Stimulated activated CD8-positive, alpha-beta memory T cell treated with anti-CD3 and anti-CD28 coated beads, Interleukin-15, amount 100 ng/mL, for 1 hour (primary cell): ENCODE measurements at places on chromosomes 11 and 22.

GRCh38 chr11:133552938-133553337 lies 20.6 kb upstream of the OPCML start:
- no peak for DNase-seq

- DNase-seq: no peak
Measured at GRCh38 chr22:50046481-50047245, 11.4 kb downstream of the TTLL8 start.

DNA sequence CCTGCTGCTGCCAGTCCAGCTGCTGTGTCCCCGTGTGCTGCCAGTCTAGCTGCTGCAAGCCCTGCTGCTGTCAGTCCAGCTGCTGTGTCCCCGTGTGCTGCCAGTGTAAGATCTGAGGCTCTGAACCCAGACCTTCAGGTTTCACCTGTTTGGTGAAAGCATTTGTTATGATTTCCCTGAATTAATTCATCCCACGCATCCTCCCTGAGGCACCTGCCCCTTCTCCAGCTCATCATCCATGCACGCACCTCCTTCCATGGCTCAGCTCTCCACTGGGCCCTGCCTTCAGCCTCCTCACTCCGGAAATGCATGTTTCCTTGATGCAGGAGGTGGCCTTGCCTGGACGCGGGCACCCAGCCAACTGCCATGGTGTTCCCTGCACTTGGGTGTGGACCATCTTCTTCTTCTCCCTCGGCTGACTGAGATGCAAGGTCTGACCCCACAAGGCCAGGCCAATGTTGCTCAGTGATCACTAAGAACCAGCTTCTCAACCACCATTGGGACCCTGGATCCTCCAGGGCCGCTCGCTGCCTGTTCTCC lies 788 bp downstream of the KRTAP5-10 start:
- no peak for DNase-seq

DNA sequence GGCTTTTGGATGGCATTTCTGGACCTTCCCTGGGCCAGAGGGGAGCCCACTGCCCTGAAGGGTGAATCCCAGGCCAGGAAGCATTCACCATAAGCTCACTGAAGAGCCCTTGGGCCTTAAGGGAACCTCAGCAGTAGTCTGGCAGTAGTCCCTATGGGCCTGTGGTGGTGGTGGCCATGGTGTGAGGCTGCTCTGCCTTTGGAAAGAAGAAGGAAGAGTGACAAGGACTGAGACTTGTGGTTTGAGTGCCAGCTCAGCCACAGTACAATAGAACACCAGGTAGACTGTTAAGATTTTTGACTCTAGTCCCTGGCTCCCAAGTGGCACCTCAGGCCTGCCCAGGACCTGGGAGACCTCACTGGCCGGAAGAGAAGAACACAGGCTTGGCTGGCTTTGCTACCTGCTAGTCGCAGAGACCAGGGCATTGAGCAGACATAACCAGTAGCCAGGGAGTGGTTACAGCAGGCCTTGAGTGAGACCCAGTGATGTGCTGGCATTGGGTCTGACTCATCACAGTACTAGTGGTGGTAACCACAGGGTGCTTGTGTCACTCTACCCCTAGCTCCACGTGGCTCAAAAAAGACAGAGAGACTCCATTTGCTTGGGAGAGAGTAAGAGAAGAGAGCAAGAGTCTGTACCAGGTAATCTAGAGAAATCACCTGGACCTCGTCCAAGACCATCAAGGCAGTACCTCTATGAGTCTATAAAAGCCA lies 259.8 kb upstream of the BLID start:
- no peak for DNase-seq

- DNase-seq: no peak
Measured at GRCh38 chr11:71542879-71543777, 5.1 kb upstream of the KRTAP5-9 start.

- DNase-seq: no peak
Measured at GRCh38 chr22:17496841-17497240, 66.5 kb upstream of the SLC25A18 start.

GRCh38 chr22:37822079-37822833 lies 926 bp upstream of the GALR3 start:
- no peak for DNase-seq

DNA sequence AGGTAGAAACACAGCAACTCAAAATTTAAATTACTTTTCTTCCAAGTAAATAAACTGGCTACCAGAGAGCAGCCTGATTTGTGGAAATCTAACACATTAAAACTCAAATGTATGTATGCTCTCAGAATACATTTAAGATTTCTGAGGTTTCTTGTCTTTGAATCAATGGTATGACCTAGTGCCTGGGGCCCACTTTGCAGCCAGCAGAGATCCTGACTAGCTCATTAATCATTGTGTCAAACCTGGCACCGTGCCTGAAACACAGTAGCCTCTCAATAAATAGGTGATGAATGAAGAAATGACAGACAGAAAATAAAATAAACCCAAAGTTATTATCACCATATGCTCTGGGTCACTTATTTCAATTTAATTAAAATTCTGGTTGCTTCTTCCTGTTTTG lies 176.2 kb upstream of the FAT3 start:
- no peak for DNase-seq

DNA sequence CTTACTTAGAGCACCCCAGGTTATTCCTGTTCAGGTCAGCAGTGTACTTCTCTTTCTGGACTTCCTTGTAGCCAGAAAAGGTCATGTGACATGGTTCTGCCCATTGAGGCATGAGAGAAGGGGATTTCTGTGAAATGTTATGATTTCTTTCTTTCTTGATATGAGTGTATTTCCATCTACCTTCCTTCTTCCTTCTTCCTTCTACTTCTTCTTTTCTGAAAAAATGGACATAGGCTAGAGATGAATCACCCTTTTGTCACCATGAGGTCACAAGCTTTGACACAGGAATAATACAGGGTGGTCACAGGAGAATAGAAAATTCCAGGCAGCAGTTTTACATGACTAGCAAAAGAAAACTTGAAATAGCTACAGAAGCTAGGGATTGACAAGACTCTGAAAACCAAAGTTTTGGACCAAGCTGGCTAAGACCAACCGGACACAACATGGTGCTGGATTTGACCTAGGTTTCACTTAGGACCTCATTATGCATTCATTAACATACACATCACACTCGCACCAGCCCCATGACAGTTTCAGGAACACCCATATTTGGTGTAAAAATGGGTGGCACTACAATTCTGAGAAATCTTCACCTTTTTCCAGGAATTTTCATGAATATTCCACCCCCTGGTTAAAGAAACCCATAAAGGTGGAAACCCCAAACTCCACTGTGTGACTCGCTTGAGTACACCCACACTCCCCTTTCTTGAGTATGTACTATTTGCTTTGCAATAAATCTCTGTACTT lies 21.2 kb upstream of the MAP6 start:
- no peak for DNase-seq

DNA sequence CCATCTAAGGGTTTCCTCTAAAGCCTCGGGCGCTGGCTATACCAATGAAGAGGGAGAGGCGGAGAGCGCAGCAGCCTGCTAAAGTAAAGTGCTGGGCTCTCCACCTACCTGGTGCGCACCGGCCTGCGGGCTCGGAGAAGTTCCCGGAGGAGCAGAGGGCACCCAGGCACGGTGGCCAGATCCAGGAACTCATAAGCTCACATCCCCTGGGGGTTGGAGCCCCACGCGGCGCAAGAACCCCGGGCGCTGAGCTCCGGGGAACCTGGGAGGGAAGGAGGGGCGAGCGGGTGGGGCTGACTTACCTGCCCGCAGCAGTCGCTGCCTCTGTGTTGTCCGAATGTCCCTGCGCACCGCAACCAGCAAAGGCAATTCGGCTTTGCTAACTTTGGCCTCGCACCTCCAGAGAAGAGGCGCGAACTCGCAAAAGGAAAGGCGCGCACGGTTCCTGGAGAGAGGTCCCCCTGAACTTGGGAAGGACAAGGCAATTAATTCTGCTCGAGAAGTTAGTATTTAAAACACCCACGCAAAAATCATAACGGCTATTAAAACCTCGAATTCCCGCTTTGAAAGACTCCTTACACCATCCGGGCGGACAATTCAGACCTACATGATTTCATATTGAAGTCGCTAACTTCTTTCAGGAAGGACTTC lies 127.6 kb upstream of the C11orf58 start:
- no peak for DNase-seq

GRCh38 chr11:65419772-65420481 lies 2.7 kb upstream of the NEAT1 start:
- DNase-seq: no peak

GRCh38 chr22:22691055-22691454 lies 46.6 kb downstream of the GGTLC2 start:
- DNase-seq: no peak

DNA sequence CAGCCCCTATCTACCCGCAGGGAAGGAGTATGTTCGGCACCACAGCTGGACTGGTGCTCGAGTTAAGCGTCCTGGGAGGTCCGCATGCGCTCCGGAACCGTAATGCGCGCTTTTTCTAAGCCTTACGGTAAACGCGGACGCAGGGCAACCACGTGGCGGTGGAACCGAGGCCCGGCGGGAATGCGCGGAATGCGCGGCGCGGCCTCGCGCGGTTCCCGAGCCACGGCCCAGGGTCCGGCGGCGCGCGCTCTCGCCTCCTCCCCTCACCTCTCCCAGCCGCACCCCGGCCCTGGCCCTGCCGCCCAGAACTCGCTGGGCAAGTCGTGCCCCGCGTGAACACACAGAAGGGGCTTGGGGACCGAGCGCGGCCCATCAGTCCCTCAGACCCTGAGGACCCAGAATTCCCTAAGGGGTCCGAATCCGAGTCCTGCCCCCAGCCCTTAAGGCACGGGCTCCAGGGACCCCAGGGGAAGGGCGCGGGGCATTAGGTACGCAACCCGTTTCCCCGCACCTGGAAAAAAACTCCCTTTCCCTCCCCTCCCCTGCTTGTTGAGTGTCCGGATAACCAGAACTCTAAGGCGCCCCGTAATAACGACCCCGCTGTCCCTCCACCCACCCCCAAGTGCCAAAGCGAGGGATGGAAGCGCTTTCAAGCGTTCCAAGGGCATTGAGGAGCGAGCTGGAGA lies 4.3 kb upstream of the CCND1 start:
- no peak for DNase-seq

- no peak for DNase-seq
Measured at GRCh38 chr11:121550247-121551030, 97.7 kb upstream of the SORL1-AS1 start.

- DNase-seq: no peak
Measured at GRCh38 chr11:61961570-61962212, 5.7 kb downstream of the FTH1 start.

- DNase-seq: no peak
Measured at GRCh38 chr11:21514316-21514715, 678.6 kb upstream of the ANO5 start.

DNA sequence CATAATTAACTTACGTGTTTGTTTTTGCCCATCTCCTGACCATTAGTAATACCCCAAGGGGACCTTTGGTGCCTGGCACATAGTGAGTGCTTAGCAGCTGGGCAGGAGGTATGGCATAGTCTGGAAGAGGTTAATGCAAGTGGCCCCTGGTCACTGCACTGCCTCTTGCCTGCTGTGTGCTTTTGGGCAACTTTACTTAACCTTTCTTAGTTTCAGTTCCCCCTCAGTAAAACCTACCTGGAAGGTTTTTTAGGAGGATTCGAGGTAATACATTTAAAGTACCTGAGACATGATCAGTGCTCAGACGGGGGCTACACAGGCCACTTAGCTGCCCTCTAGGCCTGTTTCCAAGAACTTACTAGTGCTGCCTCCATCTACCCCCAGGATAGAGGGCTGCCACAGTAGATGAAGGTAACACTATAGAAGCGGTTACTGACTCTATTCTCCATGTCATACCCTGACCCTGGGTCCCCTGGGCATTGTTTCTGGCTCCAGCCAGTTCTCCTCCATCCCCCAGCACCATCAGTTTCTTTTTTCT lies 3.3 kb downstream of the POLD4 start:
- DNase-seq: no peak

- DNase-seq: no peak
Measured at GRCh38 chr11:77115181-77115611, 12.6 kb downstream of the OMP start.

DNA sequence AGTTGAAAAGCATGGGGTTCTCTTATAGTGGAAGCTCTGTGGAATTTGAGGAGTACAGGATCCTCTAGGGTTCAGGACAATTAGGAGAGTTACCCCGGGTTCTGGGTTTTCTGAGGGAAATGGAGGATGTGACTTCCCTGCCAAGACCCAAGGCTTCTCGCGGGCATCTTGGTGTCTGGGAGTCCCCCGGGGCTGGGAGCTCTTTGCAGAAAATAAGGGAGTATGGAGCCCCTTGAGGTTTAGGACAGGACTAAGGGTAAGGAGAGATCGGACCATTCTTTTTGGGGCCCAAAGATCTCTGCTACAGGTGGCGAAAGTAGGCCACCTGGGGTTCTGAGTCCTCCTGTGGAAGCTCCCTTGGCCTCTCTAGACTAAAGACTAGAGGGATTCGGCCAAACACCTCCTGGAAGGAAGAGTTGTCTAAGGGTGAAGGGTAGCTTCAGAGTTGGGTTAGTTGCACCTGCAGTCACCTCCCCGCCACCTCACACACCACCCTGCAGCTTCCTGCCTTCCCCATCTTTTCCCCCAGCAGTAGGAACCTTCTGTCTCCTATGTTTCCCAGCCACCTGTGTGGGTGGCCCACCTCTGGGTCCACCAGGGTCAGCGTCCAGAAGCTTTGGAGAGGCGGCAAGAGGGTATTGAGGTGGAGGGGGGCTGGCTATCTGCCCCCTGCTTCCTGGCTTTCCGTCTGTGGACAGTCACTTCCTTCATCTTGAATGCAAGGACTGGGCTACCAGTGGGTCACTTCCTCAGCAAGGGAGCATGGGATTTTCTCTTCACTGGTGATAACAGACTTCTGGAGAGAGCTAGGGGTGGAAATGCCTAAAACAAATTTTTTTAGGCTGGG lies 908 bp downstream of the LIMK2 start:
- DNase-seq: no peak

DNA sequence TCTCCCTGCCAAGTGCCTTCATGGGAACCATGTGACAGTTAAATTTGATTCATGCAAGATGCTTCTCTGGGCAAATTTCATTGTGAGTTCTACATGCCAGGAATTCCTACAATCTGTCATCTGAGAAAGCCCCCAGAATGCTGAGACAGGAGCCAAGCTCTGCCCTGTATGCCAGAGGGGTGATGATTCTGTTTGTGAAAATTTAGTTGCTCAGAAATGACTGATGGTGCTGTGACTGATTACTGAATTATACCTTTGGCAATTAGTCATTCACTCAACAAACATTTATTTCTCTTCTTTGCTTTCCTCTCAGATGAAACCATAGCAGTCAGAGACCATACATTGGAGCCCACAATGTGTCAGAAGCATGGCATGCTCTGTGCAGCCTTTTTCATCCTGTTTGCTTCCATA lies 69.0 kb upstream of the ZBED5 start:
- DNase-seq: no peak

DNA sequence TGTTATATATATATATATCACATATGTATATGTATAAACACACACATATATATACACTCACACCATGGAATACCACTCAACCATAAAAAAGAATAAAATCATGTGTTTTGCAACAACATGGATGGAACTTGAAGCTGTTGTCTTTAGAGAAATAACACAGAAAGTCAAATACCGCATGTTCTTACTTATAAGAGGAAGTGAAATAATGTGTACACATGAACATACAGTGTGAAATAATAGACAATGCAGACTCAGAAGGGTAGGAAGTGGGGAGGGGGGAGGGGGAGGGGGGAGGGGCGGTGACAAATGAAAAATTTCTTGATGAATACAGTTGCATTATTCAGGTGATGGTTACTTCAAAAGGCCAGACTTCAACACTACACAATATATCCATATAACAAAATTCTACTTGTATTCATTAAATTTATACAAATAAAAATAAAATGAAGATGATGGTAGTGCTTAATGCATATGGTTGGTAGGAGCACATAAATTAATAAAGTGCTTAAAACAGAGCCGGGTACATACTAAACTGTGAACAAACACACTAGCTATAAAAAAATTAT lies 5.8 kb upstream of the OR5B2 start:
- no peak for DNase-seq
